NCI-H345 (cell line): ENCODE measurements at places on chromosomes 16 and 17.

GRCh38 chr16:71672803-71673581, 47.0 kb downstream of the MARVELD3 start:
- DNase-seq: no peak

- no peak for DNase-seq
Observed at GRCh38 chr17:640436-640835, 74.2 kb downstream of the VPS53 start.

DNA sequence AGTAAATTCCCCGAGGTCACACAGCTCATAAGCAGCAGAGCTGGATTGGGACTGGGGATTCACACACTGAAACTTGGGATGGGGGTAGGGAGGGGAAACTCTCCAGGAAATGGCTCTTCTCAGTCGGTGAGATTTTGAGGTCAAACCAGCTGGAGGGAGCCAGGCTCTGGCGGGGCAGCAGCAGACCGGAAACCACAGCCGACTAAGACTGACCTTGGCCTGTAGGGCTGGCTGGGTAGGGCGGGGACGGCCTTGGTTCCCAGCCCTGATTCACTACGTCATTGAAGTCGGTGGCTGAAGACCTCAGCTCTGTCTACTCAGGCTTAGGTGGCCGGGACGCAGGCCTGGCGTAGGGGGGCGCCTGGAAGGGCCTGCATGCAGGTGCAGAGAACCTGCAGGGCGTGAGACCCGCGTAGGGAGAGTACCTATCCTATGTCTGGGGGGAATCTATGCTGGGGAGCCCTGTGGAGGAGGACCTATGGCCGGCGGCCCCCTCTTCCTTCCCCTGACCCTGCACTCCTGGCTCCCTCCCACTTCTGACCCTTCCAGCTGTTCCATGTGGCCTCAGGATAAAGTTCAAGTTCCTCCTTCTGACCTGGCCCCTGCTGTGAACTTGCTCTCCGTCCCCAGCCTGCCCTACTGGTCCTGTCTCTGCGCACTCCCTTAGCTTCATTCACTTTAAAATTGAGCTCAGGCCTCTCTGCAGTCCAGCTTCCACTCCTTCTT, 11.9 kb upstream of the SLC4A1 start:
- DNase-seq: no peak

DNA sequence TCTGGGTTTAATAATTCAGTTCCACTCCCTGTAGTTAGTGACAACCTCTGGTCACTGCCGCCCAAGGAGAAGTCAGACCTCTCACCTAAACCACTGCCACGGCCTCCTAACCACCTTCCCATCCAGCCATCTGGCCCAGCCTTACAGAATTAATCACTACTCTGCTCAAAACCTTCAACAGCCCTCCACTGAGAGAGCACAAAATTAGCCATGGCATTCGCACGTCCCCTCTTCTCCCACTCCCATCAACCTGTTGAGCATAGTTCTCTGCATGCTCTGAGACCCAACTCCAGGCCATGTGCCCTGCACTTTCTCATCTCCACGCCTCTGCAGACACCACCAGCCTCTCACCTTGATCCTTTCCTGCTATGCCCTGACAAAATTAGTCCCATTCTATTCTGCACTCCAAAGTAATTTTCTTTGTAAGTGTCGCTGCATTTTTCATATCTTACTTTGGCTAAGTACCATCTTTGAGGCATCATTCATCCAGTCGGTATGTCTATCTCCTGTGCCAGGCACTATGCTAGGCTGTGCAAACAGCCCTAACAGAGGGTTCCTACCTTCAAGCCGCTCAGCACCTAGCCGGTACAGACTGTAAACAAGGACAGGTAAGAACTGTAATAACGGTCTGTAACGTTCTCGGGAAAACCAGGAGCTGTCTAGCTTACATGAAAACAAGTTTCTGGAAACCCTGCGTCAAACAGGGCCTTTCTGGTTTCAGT, 963 bp downstream of the COPRS start:
- DNase-seq: peak; percentile 28

DNA sequence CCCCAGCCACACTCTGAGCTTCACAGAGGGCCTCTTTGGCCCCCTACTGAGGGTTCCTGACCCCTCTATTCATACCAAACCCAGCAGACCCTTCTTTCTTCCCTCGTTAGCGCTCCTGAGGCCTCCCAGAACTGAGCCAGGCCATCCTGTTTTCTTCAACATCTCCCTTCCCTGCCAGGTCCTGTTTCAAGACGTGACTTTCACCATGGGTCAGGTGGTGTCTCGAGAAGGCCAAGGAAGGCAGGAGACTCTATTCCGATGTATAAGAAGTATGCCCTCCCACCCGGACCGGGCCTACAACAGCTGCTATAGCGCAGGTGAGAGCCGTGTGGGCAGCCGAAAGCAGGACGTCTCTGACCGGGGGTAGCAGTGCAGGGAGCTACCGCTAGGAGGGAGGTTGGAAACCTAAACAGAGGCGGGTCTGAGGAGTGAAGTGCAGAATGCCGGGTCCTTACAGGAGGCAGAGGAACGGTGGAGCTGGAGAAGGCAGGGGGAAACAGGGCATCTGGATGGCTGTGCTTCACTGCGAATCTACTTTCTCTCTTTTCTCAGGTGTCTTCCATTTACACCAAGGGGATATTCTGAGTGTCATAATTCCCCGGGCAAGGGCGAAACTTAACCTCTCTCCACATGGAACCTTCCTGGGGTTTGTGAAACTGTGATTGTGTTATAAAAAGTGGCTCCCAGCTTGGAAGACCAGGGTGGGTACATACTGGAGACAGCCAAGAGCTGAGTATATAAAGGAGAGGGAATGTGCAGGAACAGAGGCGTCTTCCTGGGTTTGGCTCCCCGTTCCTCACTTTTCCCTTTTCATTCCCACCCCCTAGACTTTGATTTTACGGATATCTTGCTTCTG, 1.3 kb upstream of the SENP3 start:
- no peak for DNase-seq

DNA sequence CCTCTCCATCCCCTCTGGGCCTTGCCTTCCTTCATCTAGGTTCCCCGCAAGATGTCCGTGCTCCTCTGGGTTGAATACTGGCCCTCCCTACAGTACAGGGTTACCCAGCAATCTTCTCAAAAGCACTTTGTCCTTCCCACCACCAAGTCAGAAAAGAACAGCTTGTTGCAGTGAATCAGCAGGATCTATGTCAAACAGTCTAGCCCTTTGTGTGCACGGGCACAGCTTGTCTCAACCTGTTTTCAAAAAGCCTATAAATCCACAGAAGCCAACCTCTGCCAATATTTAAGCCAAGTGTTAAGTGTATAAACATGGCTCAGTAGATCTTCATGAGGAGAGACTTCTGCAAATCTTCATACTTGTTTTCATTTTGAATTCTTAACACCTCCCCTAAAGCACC, 25.2 kb downstream of the C17orf67 start:
- DNase-seq: peak; percentile 58

GRCh38 chr16:56344518-56345405, 80.6 kb downstream of the AMFR start:
- DNase-seq: no peak

DNA sequence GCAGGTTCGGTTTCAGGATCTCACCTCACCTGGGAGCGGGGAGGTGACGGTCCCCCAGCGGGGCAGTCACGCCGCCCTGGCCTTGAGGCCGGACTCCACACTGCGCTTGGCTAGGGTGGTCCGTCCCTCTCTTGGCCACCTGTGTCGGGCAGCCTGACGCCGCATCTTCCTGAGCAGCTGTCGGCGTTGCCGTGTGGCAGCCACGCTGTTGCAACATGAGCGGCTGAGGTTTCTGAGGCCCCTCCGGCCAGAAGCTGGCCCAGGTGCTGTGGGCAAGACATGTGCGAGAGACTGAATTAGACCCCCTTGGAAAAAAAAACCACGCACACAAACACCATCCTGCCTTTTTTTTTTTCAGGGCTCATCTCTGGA, 49.2 kb downstream of the IRF8 start:
- no peak for DNase-seq
